ENCODE measurements at places on chromosomes 3 and 15. TPM values are rescaled to one million over a fixed set of nuclear protein-coding genes. Genes with fewer than 3 reads are reported as not detected.

Gene C3orf49
- total RNA-seq, result not detected

Gene LEKR1
- 1.2 TPM for total RNA-seq

Gene SLC22A13
- not detected for total RNA-seq

Gene SERPINI2
- total RNA-seq, result not detected

Gene KATNBL1
- 33.9 TPM for total RNA-seq

Gene FAM81A
- total RNA-seq, result 0.33 TPM

Gene COL6A5
- total RNA-seq, result not detected

Gene ITPKA
- 0.98 TPM for total RNA-seq

Gene A4GNT
- total RNA-seq, result not detected

Gene NBEAL2
- total RNA-seq, result 22.1 TPM

Gene KCNAB1
- total RNA-seq, result 0.83 TPM

Gene P2RY13
- 1.1 TPM for total RNA-seq

Gene PATL2
- 0.50 TPM for total RNA-seq

Gene ROPN1B
- total RNA-seq, result 0.52 TPM

Gene EPHB3
- 1.5 TPM for total RNA-seq

Gene HRG
- not detected for total RNA-seq

Gene TRPM1
- not detected for total RNA-seq

Gene ALS2CL
- total RNA-seq, result 11.7 TPM

Gene DPPA2
- not detected for total RNA-seq

Gene RPS27L
- total RNA-seq, result 220 TPM

Gene SYNPR
- not detected for total RNA-seq

Gene HGD
- 0.69 TPM for total RNA-seq

Gene COL8A1
- 139 TPM for total RNA-seq

Gene APBA2
- 15.3 TPM for total RNA-seq

Gene ECE2
- 0.45 TPM for total RNA-seq

Gene CKMT1A
- 0.17 TPM for total RNA-seq

Gene IGF1R
- total RNA-seq, result 37.0 TPM

Gene GNAT1
- total RNA-seq, result not detected

Gene CNTN4
- 8.8 TPM for total RNA-seq

Gene GOLGA8T
- not detected for total RNA-seq

Gene SNTN
- not detected for total RNA-seq

Gene TNIK
- 30.3 TPM for total RNA-seq

Gene PRRT3
- 0.83 TPM for total RNA-seq
